ENCODE measurements at places on chromosomes 1 and 21. TPM values are rescaled to one million over a fixed set of nuclear protein-coding genes. Genes with fewer than 3 reads are reported as not detected.

Gene PRR9
- total RNA-seq = not detected

Gene FMO5
- 0.29 TPM for total RNA-seq

Gene BCAR3
- total RNA-seq = 91.1 TPM

Gene INSRR
- total RNA-seq = not detected

Gene LRRC47
- total RNA-seq = 30.5 TPM

Gene G0S2
- total RNA-seq = 3.4 TPM

Gene C1orf122
- total RNA-seq = 58.1 TPM

Gene UBE2U
- total RNA-seq = not detected

Gene LRRC52
- total RNA-seq = not detected

Gene CACNA1E
- not detected for total RNA-seq
